ENCODE measurements at places on chromosomes 6 and 20.

DNA sequence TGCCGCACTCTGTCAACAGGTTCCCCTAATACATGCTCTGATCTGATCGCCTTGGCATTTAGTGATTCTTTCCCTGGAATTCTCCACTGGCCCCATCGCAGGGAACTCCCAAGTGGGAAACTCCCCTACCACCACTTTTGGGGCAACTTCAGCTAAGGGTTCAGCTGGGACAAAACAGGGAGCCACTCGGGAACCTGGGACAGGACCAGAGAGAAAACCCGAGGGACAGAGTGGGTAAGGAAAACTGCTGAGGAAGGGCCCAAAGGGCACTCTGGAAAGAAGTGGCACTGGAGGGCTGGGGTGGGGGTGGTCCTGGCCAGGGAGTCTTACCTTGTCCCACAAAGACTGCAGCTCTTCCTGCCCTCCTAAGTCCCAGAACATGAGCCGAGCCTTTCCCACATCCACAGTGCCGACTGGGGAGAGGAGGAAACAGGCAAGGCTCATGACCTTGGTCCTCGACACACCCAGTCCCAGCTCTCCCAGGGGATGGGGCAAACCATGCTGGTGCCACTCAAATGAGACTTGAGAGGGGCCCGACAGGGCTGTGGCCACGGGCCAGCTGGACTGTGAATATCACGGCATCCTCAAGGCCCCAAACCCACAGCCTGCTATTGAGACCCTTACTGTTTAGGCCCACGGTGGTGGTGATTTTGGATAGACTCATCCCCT lies 1.6 kb downstream of the ARFRP1 start:
- no peak for DNase-seq

DNA sequence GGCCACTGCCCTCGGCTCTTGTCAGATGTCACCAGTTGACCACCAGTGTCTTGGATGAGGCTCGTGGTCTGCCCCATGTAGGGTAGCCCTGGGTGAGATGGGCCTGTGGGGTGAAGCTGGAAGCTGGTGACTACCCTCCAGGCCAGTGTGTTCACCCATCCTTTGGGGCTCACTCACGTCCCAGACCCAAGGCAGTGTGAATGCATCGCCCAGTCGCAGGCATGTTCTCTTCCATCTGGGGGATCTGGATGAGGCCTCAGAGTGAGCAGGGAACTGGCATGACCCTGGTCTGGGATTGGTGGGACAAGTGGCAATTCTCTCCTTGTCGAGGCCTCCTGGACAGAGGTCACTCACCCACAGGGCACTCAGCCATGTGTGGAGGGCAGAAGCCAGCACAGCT lies 120.1 kb upstream of the PHACTR3 start:
- no peak for DNase-seq

GRCh38 chr20:48049641-48050040 lies 264.4 kb upstream of the SULF2 start:
- DNase-seq: no peak

- DNase-seq: no peak
These were observed 53.8 kb downstream of the ABHD12 start for GRCh38 chr20:25336561-25337422.

- no peak for DNase-seq
These were observed 5.0 kb downstream of the SLC29A1 start for GRCh38 chr6:44228433-44228832.

DNA sequence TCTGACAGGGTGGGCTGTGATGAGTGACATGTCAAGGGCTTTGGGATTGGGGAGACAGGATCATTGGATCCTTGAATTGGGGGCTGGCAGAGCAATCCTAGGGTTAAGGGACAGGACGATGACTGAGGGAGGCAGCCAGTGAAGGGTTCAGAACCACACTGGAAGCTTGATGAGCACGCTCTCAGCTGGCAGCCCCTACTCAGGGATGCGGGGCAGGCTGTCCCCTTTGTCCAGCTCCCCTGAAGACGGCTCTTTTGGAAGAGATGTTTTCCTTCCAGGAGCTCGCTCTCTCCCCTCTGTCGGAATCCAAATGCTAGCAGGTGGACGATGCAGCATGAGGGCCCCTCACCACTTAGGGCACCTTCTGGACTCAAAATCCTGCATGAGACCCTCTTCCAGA lies 8.4 kb downstream of the TGM3 start:
- DNase-seq: no peak

GRCh38 chr6:15504581-15505350 lies 158.1 kb downstream of the DTNBP1 start:
- no peak for DNase-seq

- DNase-seq: no peak
These were observed 219.1 kb downstream of the ZMYND8 start for GRCh38 chr20:47137231-47137870.

GRCh38 chr6:4687989-4688947 lies 87.9 kb upstream of the CDYL start:
- DNase-seq: no peak

- DNase-seq: no peak
These were observed 799.5 kb downstream of the QKI start for GRCh38 chr6:164214066-164214465.

DNA sequence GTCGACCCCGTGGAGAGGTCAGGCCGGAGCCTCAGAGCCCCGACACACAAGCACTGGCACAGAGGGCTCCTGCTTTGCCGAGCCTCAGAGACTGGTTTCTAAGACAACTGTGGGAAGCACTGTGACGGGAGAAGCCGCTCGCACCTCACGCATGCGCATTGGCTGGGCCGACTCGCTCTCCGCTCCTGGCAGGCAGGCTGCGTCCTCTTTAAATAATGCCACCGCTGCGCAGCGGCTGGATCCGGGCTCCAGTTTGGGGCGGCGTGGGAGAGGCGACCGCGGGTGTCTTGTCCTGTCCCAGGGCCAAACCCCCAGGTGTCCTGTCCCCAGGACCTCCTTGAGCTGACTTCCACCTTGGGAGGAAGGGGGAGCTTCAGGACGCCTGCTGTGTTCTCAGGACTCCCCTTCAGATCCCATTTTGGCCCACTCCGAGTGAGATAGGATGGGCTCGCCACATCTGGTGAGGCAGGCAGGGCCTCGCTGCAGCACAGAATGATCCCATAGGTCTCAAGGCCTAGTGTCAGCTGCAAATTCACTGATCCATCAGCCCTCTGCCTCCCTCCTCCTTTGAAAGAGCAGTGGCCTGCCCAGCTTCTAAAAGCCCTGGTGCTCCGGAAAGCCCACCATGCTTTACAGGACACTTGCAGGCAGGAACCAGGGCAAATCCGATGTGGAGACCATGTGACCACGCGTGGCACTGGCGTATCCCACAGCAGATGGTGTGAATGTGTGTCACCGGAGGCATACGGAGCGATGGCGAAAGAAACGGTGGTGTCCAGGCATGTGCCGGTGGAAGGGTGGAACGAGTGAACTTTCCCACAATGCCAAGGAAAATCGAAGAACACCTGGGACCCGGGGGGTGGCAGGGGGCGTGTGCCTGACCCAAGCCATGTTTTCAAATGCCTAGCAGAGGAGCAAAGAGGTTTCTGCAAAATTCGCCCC lies 169.3 kb upstream of the ZNF337 start:
- DNase-seq: peak; percentile 44

- no peak for DNase-seq
These were observed 72.6 kb upstream of the THBS2 start for GRCh38 chr6:169326067-169326799.

- DNase-seq: no peak
These were observed 36.2 kb upstream of the CCDC167 start for GRCh38 chr6:37535759-37536490.

GRCh38 chr6:110446405-110446804 lies 30.0 kb downstream of the SLC22A16 start:
- no peak for DNase-seq

DNA sequence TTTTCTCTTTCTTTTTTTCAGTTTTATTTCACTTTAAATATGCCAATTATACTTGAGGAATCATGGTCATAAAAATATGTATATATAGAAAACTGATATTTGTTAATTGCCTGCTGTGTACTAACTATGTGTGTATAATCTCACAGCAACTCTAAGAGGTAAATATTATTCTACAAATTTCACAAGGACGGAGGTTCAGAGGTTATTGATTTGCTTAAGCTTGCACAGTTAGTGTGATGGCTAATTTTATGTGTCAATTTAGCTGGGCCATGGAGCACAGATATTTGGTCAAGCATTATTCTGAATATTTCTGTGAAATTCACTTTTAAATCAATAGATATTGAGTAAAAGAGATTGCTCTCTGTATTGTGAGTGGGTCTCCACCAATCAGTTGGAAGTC lies 75.7 kb upstream of the CENPW start:
- no peak for DNase-seq

GRCh38 chr6:32166411-32167061 lies 2.1 kb downstream of the EGFL8 start:
- DNase-seq: no peak

- no peak for DNase-seq
These were observed 261.2 kb upstream of the MARCKS start for GRCh38 chr6:113595911-113596376.

DNA sequence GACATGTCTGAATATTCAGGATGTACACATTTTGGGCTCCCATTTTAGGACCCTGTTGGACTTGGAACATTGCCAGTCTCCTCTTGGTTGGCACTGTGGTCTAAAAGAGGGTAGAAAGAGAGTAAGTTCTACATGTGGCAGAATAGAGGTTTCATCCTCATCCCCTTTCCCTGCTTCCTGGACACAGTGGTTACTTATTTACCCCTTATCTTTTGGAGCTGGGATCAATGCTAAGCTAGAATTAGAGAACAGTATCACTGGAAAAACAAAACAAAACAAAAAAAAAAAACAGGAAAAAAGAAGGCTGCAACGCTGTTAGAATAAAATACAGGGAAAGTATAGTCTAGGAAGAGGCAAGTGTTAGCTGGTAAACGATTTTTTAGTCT lies 790.6 kb downstream of the MAFB start:
- no peak for DNase-seq

DNA sequence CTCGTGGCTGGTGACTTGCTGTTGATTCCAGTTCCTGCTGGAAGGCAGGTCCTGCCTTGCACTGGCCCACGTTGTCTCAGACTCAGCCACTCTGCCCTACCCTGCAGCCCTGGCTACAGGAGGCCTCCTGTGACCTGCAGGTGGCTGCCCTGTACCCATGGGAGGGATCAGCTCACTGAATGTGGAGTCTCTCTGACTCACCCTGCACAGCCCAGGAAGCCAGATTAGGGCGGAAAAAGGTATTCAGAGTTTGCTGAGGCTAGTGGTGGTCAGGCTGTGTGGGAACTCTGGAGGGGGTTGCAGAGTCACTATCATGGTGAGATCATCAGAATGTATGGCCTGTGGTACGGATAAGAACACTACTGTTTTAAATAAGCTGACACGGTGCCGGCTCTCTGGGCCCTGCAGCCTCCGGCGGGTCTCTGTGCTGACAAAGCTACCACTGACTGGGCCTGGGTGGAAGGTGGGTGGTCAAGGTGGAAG lies 24.7 kb upstream of the PYGB start:
- peak; percentile 51 for DNase-seq

- no peak for DNase-seq
These were observed 17.2 kb downstream of the CTNNBL1 start for GRCh38 chr20:37711001-37711400.

DNA sequence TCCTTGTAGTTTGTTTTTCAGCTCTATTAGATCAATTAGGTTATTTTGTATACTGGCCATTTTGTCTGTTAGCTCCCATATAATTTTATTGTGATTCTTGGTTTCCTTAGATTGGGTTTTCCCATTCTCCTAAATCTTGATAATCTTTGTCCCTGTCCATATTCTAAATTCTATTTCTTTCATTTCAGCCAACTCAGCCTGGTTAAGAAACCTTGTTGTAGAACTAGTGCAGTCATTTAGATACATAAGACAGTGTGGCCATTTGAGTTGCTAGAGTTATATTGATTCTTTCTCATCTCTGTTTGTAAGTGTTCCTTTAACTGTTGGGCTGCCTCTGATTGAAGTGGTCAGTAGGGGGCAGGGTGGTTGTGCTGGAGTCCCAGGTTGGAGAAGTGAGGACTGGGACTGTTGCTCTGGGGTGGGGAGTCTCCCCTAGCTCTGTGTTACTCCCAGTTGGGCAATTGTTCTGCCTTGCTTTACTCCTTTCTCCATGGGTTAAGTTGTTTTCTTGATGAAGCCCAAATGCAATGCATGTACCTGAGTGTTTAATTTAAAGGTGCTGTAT lies 98.8 kb upstream of the NRN1 start:
- no peak for DNase-seq

- peak; percentile 14 for DNase-seq
These were observed 83.5 kb downstream of the ZMYND8 start for GRCh38 chr20:47272893-47273590.

DNA sequence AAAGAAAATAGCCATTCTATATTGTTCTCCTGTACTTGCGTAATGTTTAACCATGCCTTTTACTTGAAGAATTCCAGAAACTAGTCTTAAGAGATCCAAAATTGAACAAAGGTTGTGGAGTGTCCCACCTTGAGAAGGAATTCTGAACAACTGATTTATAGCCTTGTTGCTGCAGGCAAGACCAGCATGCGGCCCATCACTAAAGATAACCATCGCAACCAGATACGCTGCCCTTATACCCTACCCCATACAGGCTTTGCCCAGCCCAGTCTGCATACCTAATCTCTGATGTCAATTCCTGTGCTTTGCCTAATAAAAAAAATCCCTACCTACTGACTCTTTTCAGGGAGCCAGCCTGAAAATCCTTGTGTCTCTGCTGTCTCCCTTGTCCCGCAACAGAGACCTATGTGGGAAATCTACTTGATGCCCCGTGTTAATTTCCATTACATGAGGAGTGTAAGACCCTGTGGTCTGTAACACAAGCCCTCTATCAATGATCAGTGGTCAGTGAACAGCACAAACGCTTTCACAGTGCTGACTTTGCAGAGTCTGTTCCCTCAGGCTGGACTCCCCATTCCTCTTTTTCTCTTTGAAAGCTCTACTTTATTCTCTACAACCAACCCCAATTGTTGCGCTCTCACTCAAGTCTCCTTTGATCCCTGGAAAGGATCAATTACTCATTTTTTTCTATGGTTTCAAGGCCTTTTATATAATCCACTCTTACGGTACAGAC lies 125.7 kb upstream of the BTBD3 start:
- DNase-seq: no peak

DNA sequence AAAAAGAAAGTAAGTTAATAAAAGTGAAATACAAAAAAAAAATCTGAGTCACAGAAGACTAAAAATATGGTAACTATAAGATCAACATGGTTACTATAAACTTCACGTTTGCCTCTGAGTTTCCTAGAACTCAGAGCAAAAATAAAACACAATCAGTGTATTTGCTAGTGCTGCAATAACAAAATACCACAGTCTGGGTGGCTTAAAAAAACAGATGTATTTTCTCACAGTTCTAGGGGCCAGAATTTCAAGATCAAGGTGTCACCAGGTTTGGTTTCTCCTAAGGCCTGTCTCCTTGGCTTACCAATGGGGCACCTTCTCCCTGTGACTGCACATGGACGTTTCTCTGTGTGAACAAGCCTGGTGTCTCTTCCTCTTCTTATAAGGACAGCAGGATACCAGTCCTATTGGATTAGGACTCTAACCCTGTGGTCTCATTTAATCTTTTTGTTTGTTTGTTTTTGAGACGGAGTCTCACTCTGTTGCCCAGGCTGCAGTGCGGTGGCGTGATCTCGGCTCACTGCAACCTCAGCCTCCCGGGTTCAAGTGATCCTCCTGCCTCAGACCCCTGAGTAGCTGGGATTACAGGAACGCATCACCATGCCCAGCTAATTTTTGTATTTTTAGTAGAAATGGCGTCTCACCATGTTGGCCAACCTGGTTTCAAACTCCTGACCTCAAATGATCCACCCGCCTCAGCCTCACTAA lies 104.9 kb upstream of the LOC128125822 start:
- no peak for DNase-seq

GRCh38 chr6:48135323-48136084 lies 24.5 kb upstream of the PTCHD4 start:
- no peak for DNase-seq

GRCh38 chr6:147567141-147567805 lies 58.8 kb downstream of the SAMD5 start:
- no peak for DNase-seq

GRCh38 chr6:24469811-24470210 lies 19.6 kb downstream of the GPLD1 start:
- DNase-seq: no peak

All from stimulated activated CD8-positive, alpha-beta memory T cell treated with anti-CD3 and anti-CD28 coated beads, Interleukin-2, amount 100 ng/mL, for 48 hours (primary cell).